Skin of body (tissue), 3 donors: ENCODE measurements at places on chromosomes 2 and 18. TPM values are rescaled to one million over a fixed set of nuclear protein-coding genes. Genes with fewer than 3 reads are reported as not detected.

The ATP8B1 gene
- 23.0 TPM for total RNA-seq

The TNFRSF11A gene
- total RNA-seq = 3.0 TPM

The LIMS4 gene
- 0.49 TPM for total RNA-seq

The NT5C1B gene
- total RNA-seq = not detected

The C18orf54 gene
- total RNA-seq = 6.1 TPM

DNA sequence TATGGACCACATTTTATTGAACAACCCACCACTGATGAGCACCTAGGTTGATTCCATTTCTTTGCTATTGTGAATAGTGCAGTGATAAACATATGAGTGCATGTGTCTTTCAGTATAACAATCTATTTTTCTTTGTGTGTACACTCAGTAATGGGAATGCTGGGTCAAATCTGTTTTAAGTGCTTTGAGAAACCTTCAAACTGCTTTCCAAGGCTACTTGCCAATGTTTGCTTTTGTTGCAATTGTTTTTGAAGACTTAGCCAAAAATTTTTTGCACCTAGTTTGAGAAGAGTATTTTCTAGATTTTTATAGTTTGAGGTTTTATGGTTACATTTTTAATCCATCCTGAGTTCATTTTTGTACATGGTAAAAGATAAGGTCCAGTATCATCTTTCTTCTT, 587.4 kb upstream of the SETBP1 start:
- DNase-seq = no peak

DNA sequence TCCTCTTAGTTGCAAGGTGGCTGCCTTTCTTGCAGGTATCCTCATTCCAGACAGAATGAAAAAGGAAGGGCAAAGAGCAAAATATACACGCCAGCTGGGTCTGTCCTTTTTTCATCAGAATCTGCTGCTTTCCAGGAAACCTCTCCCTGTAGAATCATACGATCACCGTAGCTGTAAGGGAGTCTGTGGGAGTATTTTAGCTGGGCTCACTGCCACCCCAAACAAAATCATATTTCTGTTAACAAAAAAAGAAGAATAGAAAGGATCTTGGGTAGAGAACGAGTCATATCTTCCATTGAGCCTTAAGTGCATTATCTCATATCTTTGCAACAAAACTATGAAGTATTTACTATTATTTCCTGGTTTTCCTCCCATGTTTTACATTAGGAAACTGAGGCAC, 15.0 kb upstream of the TANC1 start:
- peak; percentile 67 for DNase-seq

- DNase-seq = peak; percentile 88
Measured at GRCh38 chr2:23157812-23158211, 227.2 kb upstream of the KLHL29 start.

- DNase-seq = no peak
Measured at GRCh38 chr18:79964330-79965118, at the start of gene HSBP1L1. Gene HSBP1L1, plus strand, starts transcription at chr18:79964643. Its CDS starts 93 bp downstream, at chr18:79964736.

DNA sequence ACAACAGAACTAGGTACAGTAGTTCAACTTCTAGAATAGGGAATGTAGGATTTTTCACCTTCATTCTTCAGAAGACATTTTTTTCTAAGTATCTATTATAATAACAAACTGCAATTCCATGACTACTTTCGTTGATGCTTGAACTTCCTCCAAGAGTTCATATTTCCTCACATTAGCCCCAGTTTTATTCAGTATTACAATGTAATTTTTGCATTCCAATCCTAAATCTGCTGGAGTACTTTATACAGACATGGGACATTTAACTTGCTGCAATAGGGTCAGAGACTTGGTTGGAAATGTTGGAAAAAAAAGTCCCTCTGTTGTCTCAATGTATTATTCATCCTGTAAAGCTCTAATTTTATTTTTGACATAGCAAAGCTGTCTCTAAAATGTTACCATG, 19.6 kb upstream of the FTCDNL1 start:
- DNase-seq = no peak
